CD4-positive, alpha-beta memory T cell (primary cell): ENCODE measurements at places on chromosomes 12 and 14. TPM values are rescaled to one million over a fixed set of nuclear protein-coding genes. Genes with fewer than 3 reads are reported as not detected.

- DNase-seq: no peak
Observed at GRCh38 chr14:73829071-73829470, 22.6 kb upstream of the PTGR2 start.

DNA sequence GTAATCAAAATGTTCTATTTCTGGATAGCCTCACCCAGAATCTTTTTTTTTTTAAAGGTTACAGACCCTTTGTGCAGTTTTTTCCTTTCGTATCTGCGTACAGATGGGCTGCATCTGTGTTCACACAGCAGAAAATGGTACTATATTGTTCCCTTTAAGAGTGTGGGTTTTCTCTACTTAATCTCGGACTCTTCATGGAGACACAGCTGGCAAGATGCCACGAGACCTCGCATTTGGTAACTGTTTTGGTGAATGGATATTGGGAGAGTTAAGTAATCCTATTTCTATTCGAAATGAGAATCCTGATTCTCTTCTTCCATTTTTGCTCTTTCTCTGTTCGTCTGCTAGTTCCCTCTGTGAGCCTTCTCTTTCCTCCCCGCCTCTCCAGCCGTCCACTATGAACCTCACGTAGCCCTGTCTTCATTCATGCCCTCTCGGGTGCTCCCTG lies 85.7 kb downstream of the SAMD4A start:
- DNase-seq: no peak

DNA sequence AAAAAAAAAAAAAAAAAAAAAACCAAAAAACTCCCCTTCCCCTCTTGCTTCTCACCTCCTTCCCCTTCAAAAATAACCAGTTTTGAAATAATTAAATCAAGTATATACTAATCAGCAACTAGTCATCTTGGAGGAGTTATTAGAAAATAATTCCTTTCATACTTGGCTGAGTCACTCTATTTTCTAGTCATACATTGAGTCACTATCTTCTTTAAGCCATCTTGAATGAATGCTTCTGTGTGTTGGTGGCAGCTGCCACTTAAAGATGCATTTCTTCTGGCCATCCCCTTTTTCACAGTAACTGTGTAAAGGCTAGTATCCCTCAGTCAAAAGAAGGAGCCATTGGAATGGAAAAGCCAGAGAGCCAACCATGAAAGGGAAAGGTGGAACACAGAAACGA lies 84.2 kb upstream of the TMEM263 start:
- DNase-seq: no peak

DNA sequence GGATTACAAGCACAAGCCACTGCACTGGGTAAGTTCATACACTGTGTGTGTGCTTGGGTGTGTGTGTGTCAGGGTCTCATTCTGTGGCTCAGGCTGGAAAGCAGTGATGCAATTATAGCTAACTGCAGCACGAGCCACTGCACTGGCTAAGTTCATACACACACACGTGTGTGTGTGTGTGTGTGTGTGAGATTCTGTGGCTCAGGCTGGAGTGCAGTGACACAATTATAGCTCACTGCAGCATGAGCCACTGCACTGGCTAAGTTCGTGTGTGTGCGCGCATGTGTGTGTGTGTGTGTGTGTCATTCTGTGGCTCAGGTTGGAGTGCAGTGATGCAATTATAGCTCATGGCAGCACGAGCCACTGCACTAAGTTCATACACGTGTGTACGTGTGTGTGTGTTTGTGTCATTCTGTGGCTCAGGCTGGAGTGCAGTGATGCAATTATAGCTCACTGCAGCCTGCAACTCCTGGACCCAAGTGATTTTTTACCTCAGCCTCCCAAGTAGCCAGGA lies 85.4 kb downstream of the HECTD1 start:
- DNase-seq: no peak

DNA sequence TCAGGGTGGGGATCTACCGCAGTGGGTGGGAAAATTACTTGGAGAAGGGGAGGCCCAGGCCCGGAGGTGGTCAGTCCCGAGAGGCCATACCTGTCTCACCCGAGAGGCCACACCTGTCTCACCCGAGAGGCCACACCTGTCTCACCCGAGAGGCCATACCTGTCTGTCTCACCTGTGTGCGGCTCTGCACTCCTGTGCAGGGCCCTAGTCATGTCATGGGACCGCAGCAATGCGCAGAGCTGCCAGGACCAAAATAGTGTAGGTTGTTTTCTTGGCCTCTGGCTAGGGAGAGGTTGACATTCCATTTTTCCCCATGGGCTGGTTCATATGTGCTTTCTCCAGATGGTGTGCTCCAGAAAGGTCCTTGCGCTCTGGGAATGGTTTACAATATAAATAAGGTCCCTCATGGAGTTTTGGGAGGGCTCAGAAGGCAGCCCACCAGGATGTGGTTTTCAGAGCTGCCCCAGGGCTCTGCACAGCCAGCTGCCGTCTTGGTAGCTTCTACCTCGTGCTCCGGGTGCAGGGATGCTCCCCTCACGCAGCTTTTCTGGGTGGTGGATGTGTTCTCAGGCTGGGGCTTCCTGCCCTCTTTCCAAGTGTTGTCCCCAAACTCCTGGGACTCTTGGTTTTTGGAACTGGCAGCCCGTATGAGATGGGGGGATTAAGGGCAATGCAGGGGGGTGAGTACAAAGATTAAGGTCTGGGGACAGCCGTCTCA lies 58.2 kb downstream of the CACNA1C start:
- no peak for DNase-seq

- no peak for DNase-seq
Observed at GRCh38 chr14:96823652-96824051, 26.5 kb downstream of the VRK1 start.

- DNase-seq: no peak
Observed at GRCh38 chr12:56896082-56896481, 38.1 kb downstream of the SDR9C7 start.

DNA sequence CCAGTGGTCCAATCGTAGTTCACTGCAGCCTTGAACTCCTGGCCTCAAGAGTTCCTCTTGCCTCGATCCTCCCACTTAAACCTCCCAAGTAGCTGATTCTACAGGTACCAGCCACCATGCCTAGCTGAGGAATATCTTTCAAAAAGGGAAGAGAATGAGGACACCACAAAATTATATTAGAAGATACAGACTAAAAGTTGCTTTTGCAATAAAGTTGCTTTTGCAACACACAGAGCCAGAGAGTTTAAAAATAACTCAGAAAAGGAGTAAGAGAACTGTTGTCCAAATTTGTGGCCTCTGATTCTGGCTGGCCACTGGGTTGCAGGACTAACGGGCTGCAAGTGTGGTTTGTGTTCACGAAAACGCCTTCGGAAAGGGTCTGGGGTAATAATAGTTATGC lies 19.8 kb downstream of the TMEM253 start:
- DNase-seq: no peak

- DNase-seq: no peak
Observed at GRCh38 chr12:115666168-115666567, 611.3 kb downstream of the MED13L start.

- no peak for DNase-seq
Observed at GRCh38 chr12:117030187-117030900, 68.9 kb downstream of the TESC start.

GRCh38 chr12:5691943-5692342 lies 253.1 kb downstream of the ANO2 start:
- DNase-seq: no peak

- no peak for DNase-seq
Observed at GRCh38 chr12:79891506-79892162, 43.3 kb downstream of the PPP1R12A start.

- no peak for DNase-seq
Observed at GRCh38 chr14:71429902-71430301, 502.3 kb upstream of the RGS6 start.

- DNase-seq: no peak
Observed at GRCh38 chr12:99154216-99154982, 493.2 kb upstream of the GARIN6 start.

- DNase-seq: no peak
Observed at GRCh38 chr14:34014936-34015335, 64.1 kb upstream of the EGLN3 start.

Gene PPP4R4
- total RNA-seq: 7.3 TPM

Gene RAD51B
- 27.1 TPM for total RNA-seq

Gene SYNDIG1L
- not detected for total RNA-seq

Gene AP1G2
- 492 TPM for total RNA-seq

Gene ERBB3
- total RNA-seq: 5.9 TPM

Gene OTOGL
- total RNA-seq: not detected

Gene CLEC1B
- total RNA-seq: not detected

Gene DAZAP2
- total RNA-seq: 275 TPM

Gene CCDC59
- 60.4 TPM for total RNA-seq

Gene TEX52
- total RNA-seq: not detected
